ENCODE measurements at places on chromosomes 4 and X.

DNA sequence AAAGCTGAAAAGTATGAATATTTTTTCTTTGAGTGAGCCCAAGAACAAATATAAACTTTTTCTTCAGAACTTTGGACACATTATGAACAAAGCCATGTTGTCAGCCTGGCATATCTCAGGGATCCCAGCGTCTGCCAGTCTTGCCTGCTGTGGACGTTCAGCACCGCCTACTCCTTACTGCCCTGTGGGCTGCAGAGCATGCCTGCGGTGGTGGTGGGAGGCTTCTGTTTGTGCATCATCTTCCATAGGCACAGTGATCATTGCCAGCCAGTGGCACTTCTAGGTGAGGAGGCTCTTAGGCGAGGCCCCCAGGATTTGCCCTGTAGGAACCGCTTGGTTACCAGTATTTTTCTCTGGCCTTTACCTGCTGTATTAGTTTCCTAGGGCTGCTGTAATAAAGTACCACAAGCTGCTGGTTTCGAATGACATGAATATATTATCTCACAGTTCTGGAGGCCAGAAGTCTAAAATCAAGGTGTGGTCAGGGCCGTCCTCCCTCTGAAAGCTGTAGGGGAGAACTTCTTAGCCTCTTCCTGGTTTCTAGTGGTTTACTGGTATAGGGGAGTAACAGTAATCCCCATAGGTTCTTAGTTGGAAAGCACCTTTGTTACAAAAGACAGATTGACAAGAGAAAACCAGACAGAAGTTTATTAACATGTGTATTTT, 15.4 kb downstream of the ANXA3 start:
- DNase-seq, result no peak

- no peak for DNase-seq
Measured at GRCh38 chrX:15413101-15413500, 28.9 kb upstream of the VEGFD start.

DNA sequence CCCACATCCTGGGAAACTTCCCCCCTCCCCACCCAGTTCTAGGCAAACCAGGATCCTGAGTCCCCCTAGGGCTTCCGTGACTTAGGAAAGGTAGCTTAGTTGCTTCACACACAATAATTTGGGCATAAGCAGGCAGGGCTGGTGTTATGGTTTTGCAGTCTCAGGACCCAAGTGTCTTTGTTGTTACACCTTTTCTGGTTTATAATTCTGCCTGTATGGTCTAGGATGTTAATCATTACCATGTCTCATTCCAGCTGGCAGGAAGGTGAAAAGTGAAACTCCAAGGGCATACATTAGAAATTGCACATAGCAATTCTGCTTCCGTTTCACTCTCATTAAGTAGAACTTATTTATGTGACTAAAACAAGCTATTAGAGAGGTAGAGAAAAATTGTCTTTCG, 16.8 kb downstream of the UGT8 start:
- no peak for DNase-seq

GRCh38 chr4:99651016-99651769, 6.4 kb downstream of the C4orf54 start:
- DNase-seq, result no peak

DNA sequence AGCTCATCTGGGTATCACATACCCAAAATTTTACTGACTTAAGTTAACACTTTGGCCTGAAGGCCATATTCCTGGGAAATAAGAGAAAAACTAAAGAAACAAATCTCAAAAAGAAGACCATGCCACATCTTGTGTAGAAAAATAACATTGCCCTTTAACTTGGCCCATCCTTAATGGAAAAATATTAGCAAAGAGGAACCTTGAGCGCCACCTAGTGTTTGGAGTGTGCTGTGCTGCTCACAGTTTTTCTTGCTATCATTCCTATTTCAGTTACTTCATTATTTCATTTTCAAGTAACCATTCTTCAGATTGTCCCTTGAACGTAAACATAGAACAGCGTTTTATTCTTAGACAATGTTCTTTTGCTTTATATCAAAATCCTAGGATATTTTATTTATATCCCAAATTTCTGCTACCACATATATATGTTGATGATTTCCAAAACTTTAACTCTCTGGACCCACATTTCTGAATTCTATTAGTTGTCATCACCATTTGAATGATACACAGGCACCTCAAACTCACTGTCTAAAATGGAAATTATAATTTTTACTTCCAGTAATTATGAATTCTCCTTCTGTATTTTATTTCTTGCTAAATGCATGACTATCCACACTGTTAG, 999.0 kb upstream of the ADGRL3 start:
- DNase-seq, result peak; percentile 43

- no peak for DNase-seq
Measured at GRCh38 chr4:148445860-148446330, 3.7 kb upstream of the NR3C2 start.

DNA sequence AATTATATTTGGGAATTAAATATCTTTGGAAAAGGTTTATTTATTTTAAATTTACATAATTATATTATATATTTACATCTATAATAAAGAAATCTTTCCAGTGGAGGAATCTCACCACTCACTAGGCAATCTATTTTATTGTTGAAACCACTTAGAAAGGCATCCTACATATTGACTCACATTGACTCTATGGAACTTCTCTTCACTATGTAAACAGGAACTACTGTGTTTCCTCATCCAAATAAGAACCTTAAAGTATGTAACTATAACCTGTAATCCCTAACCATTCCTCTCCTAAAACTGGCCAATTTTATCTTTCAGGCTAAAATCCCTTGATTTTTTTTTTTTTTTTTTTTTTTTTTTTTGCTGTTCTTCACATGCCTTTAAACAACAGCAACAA, 268.7 kb downstream of the MAPK10 start:
- DNase-seq, result no peak

GRCh38 chr4:66372706-66373105, 702.4 kb upstream of the EPHA5 start:
- no peak for DNase-seq
